ENCODE measurements at places on chromosomes 4 and X.
A peak's percentile ranks its signal among the peaks of the same experiment; 100 is the strongest.

- DNase-seq, result no peak
Observed at GRCh38 chr4:11710453-11711093, 281.9 kb upstream of the HS3ST1 start.

DNA sequence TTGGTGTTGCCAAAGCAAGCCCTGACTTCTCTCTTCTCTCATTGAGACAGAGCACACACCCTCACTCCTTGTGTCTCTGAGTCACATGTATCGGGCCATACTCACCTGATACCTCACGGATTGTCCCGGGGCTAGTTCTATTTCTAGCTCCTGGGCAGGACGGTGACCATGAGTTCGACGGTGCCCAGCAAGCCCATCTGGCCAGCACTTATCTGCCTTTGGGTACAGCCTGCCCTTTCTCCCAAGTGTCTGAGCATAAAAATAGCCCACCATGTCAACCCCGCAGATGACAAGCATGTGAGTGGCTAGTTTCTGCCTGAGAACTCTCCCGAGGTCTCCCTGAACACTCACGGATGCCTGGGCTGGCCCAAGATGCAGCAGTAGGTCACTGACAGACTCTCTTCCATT is 158.5 kb downstream of the DHRSX start:
- DNase-seq, result no peak

DNA sequence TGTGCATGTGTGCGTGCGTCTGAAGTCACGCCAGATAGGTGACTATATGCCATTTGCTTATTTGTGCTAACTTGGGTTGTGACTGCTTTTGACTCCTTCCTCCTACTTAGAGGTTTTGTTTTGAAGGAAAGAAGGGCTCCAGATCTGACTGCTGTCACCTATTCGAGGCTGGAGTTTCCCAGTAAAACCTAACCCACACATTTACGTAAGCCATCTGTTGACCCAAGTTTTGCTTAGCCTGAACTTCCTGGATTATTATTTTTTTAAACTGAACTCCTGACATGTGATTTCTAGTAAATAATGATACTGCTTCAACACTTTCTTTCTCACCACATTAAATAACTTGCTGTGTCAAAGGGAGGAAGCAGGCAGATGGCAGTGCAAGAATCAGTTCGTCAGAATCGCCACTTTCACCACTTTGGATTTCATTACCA is 41.5 kb downstream of the DTHD1 start:
- no peak for DNase-seq

DNA sequence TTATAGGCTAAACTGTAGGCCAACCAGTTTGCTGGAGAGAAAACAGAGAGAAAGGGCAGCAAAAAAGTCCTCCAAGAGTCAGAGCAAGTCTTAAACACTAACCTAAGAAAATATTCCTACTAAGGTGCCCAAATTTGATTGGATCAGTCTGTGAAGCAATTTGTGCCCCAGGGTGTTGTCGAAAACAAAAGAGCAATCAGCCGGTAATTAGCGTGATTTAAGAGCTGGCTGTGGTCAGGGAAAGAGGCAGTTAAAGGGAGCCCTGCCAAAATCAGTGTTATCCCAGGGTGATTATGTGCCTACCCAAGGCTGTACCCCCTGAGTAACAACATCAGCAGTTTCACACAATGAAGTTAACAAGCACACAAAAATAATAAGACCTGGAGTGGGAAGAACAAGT is 6.4 kb upstream of the BRWD3 start:
- DNase-seq, result no peak

GRCh38 chr4:107996949-107997788 is 7.5 kb downstream of the HADH start:
- DNase-seq, result no peak

DNA sequence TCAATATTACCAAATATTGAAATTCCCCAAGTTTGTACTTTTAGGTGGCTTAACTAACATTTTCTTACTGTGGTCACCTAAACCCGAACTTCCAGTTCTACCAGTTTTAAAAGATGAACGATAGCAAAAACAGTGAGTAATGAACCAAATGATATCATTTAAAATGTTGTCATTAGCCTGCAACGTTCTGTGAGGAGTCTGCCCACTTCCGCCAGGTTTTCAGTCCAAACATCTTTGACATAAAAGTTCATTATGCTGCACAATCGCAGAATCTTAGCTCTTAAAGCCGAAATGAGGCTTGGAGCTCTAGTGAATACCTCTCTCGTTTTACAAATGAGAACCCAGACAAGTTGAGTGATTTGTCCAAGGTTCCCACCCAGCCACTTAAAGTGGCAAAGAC is 762 bp downstream of the PIGA start:
- peak; percentile 47 for DNase-seq

- DNase-seq, result no peak
Observed at GRCh38 chrX:116384406-116384954, 51.9 kb upstream of the SLC6A14 start.

DNA sequence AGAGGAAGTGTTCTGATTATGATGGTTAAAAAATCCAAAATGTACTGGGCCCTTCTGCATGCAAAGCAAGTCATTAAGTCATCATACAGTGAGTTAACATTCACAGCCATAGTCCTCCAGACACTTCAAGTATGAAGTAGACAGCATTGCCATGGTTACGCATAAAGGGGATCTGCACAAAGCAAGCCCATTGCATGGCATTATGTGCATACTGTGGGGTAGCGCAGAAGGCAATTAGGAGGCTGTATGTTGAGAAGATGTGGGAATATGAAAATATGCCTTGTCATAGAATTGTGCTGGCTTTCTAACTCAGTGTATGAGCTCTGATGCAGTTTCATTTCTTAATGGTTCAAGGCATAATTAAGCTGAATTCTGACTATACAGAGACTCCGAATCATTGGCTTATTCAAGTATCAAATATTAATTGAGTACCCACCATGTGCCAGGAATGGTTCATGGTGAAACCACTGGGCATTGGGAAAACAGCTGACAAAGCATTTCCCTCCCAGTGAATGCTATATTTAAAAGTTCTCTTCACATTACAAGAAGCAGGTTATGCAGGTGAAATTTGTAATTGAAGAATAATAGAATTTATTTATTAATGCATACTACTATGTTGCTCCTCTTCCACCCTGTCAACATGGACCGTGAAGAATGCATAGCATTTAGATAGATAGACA is 588.9 kb downstream of the ZNF674 start:
- DNase-seq, result no peak

DNA sequence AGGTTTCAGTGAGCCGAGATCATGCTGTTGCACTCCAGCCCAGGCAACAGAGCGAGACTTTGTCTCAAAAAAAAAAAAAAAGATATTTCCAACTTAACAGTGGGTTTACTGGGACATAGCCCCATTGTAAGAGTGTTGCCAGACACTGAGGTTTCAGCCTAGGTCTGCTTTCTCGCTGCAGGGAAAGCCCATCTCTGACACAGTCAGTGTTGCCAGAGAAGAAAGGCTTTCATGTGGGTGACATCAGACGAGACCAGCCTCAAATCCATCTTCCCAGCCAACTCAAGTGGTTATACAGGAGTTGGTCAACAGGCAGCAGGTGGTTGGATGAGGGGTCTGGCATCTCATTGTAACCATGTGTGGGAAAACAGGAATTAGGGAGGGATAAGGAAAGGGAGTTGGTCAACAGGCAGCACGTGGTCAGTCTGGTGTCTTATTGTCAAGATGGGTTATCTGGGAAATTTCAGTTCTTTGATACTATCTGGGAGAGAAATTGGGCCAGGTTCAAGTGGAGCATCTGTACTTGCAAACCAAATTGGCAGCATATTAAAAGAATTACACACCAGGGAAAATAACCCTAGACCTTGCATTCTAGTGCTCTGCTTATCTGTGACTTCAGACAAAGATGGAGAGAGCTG is 41.1 kb downstream of the NELFA start:
- DNase-seq, result no peak

DNA sequence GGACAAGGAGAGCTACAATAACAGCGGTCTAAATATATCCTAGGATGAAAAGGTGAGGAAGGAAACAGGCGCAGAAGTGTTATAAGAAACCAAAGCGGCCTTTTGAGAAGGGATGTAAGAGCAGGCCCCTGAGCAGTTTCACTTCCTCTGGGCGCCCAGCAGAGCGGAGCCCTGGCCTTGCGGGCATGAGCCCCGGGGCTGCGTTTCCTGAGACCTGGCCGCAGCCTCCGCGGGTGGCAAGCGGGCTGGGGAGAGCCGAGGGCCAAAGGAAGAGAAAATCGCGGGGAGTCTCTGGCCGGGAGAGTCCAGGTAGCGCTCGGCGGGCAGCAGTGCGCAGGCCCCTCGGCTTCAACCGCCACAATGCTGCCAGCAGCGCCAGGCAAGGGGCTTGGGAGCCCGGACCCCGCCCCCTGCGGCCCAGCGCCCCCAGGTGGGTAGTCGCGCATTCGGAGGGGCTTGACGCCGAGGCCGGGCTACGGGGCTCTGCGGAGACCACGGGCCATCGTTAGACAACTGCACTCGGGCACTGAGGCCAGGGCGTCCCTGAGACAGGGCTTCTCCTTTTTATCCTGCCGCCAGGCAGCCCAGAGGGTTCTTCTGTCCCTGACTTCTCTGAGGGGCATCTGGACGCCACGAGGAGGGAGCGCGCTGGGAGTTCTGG is at the start of gene BANK1:
Gene BANK1 (plus strand): TSS at position 210 of the 661 bp plus-strand sequence. CDS start 151 bp downstream, at position 361.
- DNase-seq, result peak; percentile 60

Measured in small intestine (tissue), 16 donors.